Heart right ventricle (tissue), 16 donors: ENCODE measurements at places on chromosomes 4 and X. TPM values are rescaled to one million over a fixed set of nuclear protein-coding genes. Genes with fewer than 3 reads are reported as not detected.
A peak's percentile ranks its signal among the peaks of the same experiment; 100 is the strongest.

WDR13 gene
- total RNA-seq: 156 TPM

EPHA5 gene
- total RNA-seq: 0.30 TPM

DNA sequence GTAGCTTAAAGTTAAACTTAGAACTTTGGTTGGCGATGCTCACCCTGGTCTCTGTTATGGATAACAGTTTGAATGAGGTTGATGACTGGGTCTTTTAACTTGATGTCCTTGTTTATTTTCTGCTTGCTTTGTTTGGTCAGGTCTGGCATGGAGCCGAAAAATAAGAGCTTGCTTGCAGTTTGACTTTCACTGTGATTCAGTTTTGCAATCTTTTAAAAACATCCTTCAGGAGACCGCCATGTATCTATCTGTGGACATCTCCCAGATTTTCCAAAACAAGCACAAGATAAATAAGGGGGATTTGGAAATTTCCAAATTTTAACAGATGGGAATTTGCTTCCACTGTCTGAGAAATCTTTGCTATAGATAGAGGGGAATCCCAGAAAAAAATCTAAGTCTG lies 246.7 kb downstream of the PALLD start:
- H3K4me1 ChIP-seq: peaks cover 43% of the 10 kb centered on the region
- no peak for DNase-seq
- H3K4me3 ChIP-seq: no peak overlapping the region
- no peaks in the 10 kb centered on the region for H3K27me3 ChIP-seq

- H3K36me3 ChIP-seq: no peaks in the 10 kb centered on the region
- no peak for DNase-seq
Observed at GRCh38 chrX:40392599-40392998, 188.2 kb upstream of the ATP6AP2 start.

TAF7L gene
- total RNA-seq: not detected

- H3K27ac ChIP-seq: no peak overlapping the region
- H3K36me3 ChIP-seq: no peaks in the 10 kb centered on the region
- H3K4me3 ChIP-seq: no peak overlapping the region
- no peaks in the 10 kb centered on the region for H3K27me3 ChIP-seq
Observed at GRCh38 chr4:142211444-142211843, 575.1 kb downstream of the IL15 start.

DNA sequence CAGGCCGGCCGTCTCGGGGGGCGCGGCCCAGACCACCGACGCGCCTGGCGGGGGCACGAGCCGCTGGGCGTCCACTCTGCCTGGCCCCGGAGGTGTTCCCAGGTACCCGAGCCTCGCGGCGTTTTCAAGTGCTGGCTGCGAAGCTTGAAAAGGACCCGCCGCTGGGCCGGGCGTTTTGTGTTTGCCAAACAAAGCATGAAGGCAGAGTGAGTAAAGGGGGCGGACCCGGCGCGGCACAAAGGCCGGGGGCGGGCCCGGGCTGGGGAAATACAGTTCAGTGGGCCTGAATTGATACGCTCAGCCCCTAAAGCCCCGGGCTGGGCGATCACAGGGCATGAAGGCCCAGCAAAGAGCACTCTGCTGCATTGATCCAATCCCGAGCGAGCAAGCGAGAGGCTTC lies 65.4 kb downstream of the SOX3 start:
- H3K27ac ChIP-seq: no peak overlapping the region
- H3K4me3 ChIP-seq: no peak overlapping the region
- no peaks in the 10 kb centered on the region for H3K4me1 ChIP-seq
- no peaks in the 10 kb centered on the region for H3K27me3 ChIP-seq
- peak; percentile 12 for DNase-seq

GRCh38 chrX:10074241-10074941 lies 82.4 kb upstream of the CLCN4 start:
- no peak for DNase-seq
- H3K4me3 ChIP-seq: no peak overlapping the region
- H3K36me3 ChIP-seq: no peaks in the 10 kb centered on the region
- H3K27me3 ChIP-seq: no peaks in the 10 kb centered on the region
- no peak overlapping the region for H3K27ac ChIP-seq
- peaks cover 14% of the 10 kb centered on the region for H3K4me1 ChIP-seq

- no peaks in the 10 kb centered on the region for H3K27me3 ChIP-seq
- no peak overlapping the region for H3K27ac ChIP-seq
- H3K4me1 ChIP-seq: no peaks in the 10 kb centered on the region
Observed at GRCh38 chr4:72239487-72240116, 207.8 kb downstream of the NPFFR2 start.

GRCh38 chr4:20462426-20463175 lies 210.9 kb downstream of the SLIT2 start:
- no peaks in the 10 kb centered on the region for H3K27me3 ChIP-seq
- no peaks in the 10 kb centered on the region for H3K36me3 ChIP-seq
- H3K4me1 ChIP-seq: no peaks in the 10 kb centered on the region
- no peak overlapping the region for H3K27ac ChIP-seq
- no peak for DNase-seq

- DNase-seq: peak; percentile 63
- H3K27ac ChIP-seq: peak overlapping the region; percentile 41
- no peak overlapping the region for H3K4me3 ChIP-seq
- no peaks in the 10 kb centered on the region for H3K36me3 ChIP-seq
- H3K4me1 ChIP-seq: peaks cover 45% of the 10 kb centered on the region
- no peaks in the 10 kb centered on the region for H3K27me3 ChIP-seq
Observed at GRCh38 chr4:94457692-94458106, 6.0 kb downstream of the PDLIM5 start.

CXXC4 gene
- total RNA-seq: 5.3 TPM

DNA sequence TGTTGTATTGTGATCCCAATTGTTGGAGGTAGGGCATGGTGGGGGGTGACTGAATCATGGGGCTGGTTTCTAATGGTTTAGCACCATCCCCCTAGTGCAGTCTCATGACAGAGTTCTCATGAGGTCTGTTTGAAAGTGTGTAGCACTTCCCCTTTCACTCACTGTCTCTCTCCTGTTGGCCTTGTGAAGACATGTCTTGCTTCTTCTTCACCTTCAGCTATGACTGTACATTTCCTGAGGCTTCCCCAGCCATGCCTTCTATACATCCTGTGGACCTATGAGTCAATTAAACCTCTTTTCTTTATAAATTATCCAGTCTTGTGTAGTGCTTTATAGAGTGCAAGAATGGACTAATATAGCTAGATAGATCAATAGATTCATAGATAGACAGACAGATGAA lies 230.0 kb downstream of the MAGEE1 start:
- H3K4me3 ChIP-seq: no peak overlapping the region
- no peak for DNase-seq
- H3K27ac ChIP-seq: no peak overlapping the region
- no peaks in the 10 kb centered on the region for H3K36me3 ChIP-seq
- H3K27me3 ChIP-seq: no peaks in the 10 kb centered on the region

RBMXL3 gene
- not detected for total RNA-seq

PPM1K gene
- 191 TPM for total RNA-seq
